ENCODE measurements at places on chromosomes 2 and 18. TPM values are rescaled to one million over a fixed set of nuclear protein-coding genes. Genes with fewer than 3 reads are reported as not detected.

The EMILIN2 gene
- 14.4 TPM for total RNA-seq

The CERKL gene
- total RNA-seq = 0.17 TPM

The LGALSL gene
- 10.5 TPM for total RNA-seq

The TMEM198 gene
- 0.95 TPM for total RNA-seq

The NEU2 gene
- not detected for total RNA-seq

The BIN1 gene
- total RNA-seq = 30.8 TPM

The OLA1 gene
- 117 TPM for total RNA-seq

The MYO1B gene
- total RNA-seq = 56.1 TPM

The LIMS3 gene
- not detected for total RNA-seq

The MC5R gene
- total RNA-seq = not detected

The C1QL2 gene
- 0.09 TPM for total RNA-seq

The SERPINB13 gene
- total RNA-seq = not detected

The ERCC3 gene
- 48.7 TPM for total RNA-seq

The COBLL1 gene
- total RNA-seq = 4.0 TPM

The ADRA2B gene
- 0.06 TPM for total RNA-seq

The DYNAP gene
- total RNA-seq = not detected

The UGT1A3 gene
- 0.13 TPM for total RNA-seq

The ABCG5 gene
- total RNA-seq = not detected

The MARCO gene
- total RNA-seq = 0.23 TPM

The TRIP12 gene
- 87.1 TPM for total RNA-seq

The LRP1B gene
- not detected for total RNA-seq

The GPR75 gene
- 1.6 TPM for total RNA-seq

The THADA gene
- 16.4 TPM for total RNA-seq

The INHBB gene
- 17.6 TPM for total RNA-seq

The HOXD12 gene
- not detected for total RNA-seq

The IGFBP5 gene
- total RNA-seq = 0.14 TPM

The EIF4E2 gene
- 86.0 TPM for total RNA-seq

The SIGLEC15 gene
- not detected for total RNA-seq

The C2orf80 gene
- total RNA-seq = not detected
